Ovary (tissue), 10 donors: ENCODE measurements at places on chromosomes 4 and X.

GRCh38 chr4:16582526-16582925 lies 315.9 kb downstream of the LDB2 start:
- no peak for DNase-seq

- DNase-seq, result no peak
Observed at GRCh38 chr4:140653718-140654494, 85.1 kb upstream of the UCP1 start.

- peak; percentile 76 for DNase-seq
Observed at GRCh38 chr4:24419181-24420034, 164.9 kb downstream of the DHX15 start.

- no peak for DNase-seq
Observed at GRCh38 chr4:106971636-106972035, 64.5 kb downstream of the DKK2 start.

DNA sequence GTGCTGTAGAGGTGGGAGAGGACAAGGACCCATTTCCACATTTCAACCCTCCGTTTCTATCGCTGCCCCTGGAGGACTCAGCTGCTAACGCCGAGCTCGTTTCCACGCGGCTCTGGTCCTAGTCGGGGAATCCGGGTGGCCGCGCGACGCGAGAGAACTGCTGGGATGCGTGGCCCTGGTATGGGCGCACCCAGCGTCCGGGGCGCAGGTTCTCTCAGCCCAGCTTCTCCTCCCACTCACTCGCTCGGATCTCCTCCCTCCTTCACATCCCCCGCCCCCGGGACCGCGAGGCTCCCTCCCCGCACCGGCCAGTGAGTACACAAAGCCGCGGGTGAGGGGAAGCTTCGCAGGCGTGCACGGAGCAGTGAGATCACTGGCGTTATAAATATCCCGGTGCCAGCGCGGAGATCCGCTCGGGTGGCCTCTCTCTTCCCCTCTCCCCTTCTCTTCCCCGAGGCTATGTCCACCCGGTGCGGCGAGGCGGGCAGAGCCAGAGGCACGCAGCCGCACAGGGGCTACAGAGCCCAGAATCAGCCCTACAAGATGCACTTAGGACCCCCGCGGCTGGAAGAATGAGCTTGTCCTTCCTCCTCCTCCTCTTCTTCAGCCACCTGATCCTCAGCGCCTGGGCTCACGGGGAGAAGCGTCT lies at the start of gene FGF5:
TSS of gene FGF5 (plus strand) at position 412 of the 649 bp plus-strand sequence. CDS start at position 573, 161 bp downstream.
- DNase-seq, result peak; percentile 56

DNA sequence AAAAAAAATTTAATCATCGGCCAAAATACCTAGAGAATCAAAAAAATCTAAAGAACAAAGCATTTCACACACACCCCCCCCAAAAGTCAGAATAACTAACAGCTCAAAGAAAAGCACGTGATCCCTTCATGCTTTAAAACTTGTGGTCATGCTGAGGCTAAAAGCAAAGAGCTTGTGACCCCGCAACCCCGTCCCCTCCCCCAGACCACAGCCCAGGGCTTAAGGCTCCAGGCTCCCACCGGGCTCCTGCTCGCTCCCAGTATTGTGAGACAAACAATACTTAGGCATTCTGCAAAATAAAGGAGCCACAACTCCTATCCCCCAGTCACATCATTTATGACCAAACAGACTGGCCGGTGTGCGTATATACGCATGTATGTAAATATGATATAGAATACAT lies 62.1 kb upstream of the CCDC160 start:
- DNase-seq, result no peak

GRCh38 chr4:2962614-2963174 lies 512 bp downstream of the NOP14 start:
- DNase-seq, result no peak

DNA sequence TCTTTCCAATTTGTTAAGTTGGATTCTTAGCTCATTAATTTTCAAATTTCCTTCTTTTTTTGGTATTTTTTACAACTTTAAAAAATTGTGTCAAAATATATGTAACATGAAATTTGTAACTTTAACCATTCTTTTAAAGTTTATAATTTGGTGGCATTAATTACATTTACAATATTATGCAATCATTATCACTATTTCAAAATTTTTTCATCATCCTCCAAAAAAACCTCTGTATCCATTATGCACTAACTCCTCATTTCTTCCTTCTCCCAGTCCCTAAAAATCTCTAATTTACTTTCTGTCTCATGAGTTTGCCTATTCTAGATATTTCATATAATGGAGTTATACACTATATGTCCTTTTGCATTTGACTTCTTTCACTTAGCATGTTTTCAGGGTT lies 4.7 kb upstream of the FAM47E start:
- DNase-seq, result no peak

GRCh38 chrX:132216806-132217202 lies 2.4 kb downstream of the RAP2C start:
- DNase-seq, result no peak

DNA sequence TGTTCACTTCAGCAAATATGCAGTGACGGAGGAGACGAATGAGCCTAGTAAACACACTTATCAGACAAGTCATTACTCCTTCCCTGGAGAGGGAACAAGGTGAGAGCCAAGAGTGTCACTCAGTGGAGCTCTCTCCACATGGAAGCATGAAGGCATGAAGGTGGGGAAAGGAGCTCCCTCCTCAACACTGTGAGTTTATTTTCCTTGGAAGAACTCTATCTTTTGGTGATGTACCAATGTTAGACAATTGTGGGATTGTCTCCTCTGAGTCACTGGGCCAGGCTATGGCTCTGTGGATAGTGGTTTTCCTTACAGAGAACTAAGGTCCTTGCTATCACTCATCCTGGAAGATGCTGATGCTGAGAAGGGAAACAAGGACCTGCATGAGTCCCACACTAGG lies 200.2 kb downstream of the CPEB2 start:
- DNase-seq, result no peak

- DNase-seq, result no peak
Observed at GRCh38 chr4:97646997-97647396, 496.3 kb downstream of the STPG2 start.

DNA sequence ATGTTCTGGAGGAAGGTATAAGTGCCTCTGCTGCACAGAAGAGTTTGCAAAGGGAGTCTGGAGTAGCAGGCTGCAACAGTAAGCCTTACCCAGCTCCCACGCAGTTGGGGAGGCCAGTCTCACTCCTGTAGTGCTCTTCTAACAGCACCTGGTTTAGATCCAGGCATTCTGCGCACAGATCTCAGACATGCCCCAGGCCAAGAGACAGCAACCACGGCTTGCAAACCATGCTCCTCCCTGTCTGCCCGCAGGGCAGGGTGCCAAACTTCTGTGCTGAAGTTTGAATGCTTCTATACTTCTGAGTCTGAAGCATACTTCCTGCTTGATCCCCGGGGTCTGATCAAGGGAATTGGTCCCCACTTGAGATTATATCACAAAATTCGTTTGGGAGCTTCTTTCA lies 106.3 kb downstream of the LINC00632 start:
- no peak for DNase-seq

GRCh38 chr4:16897991-16898827 lies at the start of gene LDB2:
TSS of gene LDB2 (minus strand) at chr4:16898645.
- peak; percentile 77 for DNase-seq

GRCh38 chr4:6085691-6086628 lies 67.7 kb upstream of the C4orf50 start:
- DNase-seq, result no peak
